ENCODE measurements at places on chromosomes 6 and 20.

DNA sequence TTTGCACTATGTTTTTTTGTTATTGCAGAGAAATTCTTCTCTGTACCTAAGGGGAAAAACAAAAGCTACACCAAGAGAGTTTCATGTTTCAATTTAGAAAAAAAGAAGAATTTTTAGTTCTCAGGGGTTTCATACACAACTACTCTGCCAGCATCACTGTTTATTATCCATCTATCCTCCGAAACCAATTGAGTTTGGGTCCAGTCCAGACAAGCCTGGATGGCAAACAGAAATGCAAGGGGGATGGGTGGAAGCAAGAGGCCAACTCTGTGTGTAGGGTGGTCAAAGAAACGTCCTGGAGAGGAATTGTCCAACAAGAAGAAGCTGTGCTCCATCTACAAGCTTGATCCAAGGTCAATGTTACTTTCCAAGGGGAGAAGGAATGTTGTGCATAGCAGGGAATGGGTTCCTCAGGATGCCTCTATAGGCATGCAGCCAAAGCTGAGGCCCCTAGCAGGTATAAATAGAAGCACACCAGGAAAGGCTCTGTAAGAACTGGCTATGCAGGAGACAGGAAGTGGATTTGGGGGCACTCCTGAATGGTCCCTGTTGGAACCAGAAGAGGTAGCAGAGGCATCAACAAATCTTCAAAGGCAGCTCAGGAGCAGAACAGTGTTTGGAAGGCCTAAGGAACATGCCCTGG is 64.4 kb downstream of the FILIP1 start:
- no peak for DNase-seq

DNA sequence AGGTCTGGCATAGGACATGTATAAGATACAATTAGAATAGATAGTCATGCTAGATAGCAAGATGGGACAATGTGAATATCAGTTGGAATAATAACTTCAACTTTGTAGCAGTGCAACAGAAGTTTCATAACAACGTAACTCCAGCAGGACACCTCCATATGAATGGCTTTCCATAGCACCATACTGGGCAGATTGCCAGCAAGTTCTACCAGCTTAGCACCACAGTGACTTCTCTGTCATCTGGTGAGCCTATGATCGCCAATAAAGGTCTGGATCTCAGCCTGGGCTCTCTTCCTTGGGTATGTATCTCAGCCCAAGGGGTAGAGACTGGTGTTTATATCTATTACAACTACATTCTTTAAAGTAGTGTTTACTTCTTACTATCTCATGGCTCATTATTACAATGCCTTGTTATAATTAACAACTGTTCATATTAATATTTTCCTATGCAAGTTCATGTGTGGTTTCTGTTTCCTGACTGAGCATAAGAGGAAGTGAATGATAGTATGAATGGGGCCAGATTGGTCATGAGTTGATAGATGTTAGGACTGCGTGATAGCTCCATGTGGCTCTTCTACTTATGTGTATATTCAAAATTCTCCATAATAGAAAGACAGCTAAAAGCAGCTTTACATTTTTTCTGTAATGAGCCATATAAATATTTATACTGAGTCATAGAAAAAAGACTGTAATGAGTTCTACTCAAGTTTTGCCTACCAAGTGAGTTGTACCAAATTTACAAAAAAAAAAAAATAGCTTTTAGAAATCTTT is 22.9 kb downstream of the HTR1B start:
- peak; percentile 26 for DNase-seq

- DNase-seq = no peak
Observed at GRCh38 chr6:89032599-89032998, 48.0 kb upstream of the PNRC1 start.

GRCh38 chr20:56451056-56451765 is 17.2 kb upstream of the RTF2 start:
- DNase-seq = no peak

DNA sequence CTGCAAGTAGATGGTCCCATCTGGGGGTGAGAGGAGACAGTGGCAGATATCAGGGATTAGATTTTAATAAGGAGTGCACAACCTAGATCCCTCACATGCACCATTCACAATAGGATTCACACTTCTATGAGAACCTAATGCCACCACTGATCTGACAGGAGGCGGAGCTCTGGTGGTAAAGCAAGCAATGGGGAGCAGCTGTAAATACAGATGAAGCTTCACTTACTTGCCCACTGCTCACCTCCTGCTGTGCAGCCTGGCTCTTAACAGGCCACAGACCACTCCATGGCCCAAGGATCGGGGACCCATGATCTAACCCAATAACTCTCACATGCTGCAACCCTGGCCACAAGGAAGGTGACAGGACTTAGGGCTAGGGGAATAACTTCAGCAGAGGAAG is 75.4 kb downstream of the ZNF133 start:
- no peak for DNase-seq

DNA sequence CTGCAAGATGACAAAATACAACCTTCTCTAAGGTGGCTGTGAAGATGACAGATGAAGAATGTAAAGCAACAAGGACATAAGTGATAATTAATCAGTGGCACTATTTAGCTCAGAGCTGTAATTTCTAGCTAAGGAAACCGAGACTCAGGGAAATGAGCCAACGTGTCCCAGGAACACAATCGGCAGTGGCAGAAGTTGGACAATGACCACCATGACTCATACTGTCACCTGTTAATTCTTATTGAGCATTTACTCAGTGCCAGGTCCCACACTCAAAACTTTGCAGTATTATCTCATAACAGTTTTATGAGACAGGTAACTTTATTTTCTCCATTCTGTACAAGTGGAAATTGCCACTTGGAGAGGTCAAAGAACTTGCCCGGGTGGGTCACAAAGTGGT is 55.8 kb downstream of the LAMA4 start:
- DNase-seq = no peak

- DNase-seq = peak; percentile 69
Observed at GRCh38 chr6:1390946-1391799, 1.8 kb downstream of the FOXF2 start.

DNA sequence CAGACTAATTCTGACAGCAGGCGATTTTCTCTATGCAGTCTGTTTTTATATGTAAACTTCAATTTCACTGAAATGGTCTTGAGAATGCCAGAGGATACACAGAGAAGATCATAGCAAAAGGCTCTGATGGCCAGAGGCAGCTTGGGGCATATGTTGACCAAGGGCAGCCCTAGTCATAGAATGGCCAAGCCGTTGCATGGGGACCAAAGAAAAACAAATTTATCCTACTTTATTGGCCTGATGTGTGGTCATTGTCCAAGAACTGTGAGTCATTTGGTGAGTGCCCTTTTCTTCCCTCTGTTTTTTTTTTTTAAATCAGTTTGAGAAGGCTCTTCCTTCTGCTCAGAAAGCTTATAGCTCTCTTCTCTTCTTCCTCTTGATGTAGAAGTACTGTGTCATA is 5.8 kb downstream of the HDGFL1 start:
- peak; percentile 7 for DNase-seq

GRCh38 chr6:160224639-160225237 is 33.9 kb downstream of the SLC22A2 start:
- no peak for DNase-seq

DNA sequence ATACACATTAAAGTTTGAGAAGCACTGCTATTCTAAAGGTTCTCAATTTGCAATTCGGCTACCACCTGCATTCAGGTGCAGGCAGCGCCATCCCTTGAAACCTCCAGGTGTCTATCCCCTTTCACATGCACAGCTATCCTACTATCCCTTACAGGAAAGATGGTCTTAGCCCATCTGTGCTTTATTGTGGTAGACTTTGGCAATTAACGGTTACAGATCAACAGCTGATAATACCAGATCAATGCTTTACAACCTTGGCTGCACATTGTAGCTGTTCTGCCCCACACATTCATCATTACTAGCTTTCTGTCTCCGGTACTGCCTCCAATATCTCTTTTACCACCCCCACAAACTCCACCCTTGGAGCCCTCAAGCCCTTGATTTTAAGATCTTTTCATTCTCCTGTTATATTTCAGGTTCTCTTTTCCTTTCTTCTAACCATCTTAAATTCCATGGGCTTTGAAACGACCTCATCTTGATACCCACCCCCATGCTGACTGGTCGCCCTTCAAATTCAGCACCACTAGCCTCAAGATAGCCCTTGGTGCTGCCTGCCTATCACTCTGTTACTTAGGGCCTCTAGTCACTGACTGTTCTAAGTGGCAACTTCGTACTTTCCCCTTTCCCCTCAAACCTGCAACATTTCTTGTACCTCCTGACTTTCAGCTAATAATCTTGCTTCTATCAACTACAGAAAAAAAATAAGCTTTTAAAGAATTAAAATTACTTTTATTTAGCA is 50.8 kb downstream of the SPTLC3 start:
- DNase-seq = no peak

DNA sequence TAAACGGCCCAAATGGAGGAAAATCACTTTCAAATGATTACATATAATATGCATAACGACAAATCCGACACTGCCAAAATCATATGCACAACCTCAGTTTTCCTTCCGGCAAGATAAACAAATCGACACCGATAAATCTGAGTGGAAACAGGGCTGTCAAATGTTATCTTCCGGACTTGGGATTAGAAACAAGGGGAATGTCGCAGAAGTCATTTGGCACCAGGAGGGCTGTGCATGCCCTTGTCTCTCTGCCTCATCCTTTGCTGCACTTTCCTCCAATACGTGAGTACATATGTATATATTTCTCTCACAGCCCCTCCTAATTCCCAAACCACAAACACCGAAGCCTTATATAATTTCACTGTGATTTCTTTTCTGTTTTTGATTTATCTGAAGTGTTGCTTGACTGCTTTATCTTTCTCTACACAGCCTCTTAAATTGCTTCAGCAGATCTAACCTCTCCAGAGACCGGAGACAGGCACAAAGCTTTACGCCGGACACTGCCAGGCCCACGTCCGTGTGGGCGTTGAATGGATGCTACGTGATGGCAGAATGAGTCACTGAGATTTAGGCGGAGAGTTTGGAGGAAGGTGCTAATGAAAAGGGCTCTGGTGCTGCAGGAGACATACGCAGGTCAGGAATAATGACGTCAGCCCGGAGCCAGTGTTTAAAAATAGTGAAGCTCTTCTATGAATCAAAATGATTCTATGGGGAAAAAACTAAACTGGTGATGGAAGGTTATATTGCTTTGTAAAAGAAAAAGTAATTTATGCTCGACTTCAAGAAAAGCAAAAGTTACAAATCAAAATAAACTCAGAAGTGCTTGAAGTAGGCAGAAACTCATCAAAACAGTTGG is 21.0 kb upstream of the PRELID3B start:
- peak; percentile 87 for DNase-seq

GRCh38 chr6:31844507-31844906 is 17.0 kb downstream of the HSPA1B start:
- DNase-seq = no peak

DNA sequence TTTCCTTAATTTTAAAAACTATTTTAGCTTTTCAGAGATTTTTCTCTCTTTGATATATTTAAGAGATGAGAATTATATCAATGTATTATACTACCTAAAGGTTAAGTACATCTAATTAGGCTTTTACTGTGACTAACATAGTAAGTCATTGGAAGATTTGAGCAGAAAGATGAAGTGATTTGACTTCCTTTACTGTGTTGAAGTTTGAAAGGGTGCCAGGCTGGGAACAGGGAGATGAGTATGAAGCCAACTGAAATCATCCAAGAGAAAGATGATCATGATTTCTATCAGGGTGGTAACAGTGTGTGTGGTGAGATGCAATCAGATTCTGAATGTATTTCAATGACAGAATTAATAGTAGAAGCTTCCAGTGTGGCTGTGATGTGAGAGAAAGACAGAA is 87.3 kb downstream of the TRDN start:
- DNase-seq = no peak

DNA sequence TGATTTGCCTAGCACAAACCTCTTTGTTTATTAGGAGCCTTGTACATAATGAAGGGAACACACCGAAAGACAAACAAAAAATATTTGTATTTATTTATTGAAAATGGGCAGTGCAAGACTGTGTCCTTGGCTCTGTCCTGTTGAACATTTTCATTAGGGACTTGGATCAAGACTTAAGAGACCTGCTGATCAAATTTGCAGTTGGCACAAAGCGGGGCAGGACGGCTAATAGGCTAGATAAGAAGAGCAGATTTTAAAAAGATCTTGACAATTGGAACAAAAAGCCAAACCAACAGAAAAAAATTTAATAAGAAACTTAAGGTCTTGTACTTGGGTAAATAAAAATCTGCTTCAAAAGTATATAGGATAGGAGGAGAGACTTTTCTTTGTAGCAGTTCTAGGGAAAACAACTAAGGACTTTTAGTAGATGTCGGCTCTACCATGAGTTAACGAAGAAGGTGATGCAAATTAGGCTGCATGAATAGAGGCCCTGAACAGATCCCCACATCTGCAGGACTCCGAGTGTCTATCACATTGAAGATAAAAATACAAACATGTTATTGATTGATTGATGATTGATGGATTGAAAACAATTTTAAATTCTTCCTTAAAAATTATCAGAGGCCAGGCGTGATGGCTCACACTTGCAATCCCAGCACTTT is 124.1 kb upstream of the SPACA1 start:
- no peak for DNase-seq

DNA sequence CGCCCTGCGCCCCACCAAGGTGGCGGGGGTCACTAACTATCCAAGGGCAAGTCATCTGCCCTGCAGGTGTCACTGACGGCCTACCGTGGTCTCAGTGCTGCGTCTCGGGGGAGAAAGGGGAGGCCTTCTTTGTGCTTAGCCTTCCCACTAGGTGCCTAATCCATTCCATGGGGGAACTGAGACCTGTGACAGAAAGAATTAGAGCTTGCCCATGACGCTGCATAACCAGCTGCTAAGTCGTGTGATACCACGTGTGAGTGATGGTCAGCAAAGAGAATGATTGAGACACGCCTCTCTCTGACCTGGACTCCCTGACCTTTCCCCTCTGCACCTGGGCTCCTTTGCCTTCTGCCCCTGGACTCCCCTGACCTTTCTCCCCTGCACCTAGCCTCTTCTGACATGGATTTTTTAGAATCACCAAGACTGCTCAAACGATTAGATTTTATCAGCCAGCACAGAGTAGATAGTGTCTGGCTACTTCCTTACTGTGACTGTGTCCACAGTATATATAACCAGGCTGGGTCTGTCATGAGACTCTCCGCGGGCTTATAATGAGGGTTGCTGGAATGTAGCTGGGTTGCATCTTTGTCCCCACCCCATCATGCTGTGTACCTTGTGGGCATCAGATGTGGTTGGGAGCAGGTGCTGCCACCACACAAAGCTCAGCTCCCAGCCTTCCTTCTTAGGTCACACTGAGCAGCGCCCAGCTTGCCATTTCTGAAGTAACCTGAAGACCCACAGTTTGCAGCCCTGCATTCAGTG is 140.6 kb downstream of the TMEM242 start:
- DNase-seq = no peak

DNA sequence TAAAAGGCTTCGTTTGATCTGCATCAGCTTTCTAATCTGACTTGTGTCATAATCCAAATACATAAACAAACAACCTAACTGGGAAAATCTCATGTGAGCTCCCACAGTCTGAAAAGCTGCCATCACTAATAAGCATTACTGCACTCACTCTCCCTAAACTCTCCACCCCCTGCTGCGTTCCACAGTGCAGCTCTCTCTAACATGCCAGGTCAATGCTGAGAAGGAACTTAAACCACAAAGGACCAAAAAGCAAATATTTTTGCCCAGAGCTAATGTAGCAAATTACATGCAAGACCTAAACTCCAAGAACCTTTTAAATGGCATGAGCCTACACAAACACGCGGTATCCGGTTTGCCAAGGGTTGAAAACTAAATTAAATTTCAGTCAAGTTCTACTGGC is 542.3 kb upstream of the JARID2 start:
- DNase-seq = no peak

GRCh38 chr6:150898399-150899170 is 33.1 kb downstream of the MTHFD1L start:
- peak; percentile 36 for DNase-seq
